ENCODE measurements at places on chromosomes 16 and 17.

DNA sequence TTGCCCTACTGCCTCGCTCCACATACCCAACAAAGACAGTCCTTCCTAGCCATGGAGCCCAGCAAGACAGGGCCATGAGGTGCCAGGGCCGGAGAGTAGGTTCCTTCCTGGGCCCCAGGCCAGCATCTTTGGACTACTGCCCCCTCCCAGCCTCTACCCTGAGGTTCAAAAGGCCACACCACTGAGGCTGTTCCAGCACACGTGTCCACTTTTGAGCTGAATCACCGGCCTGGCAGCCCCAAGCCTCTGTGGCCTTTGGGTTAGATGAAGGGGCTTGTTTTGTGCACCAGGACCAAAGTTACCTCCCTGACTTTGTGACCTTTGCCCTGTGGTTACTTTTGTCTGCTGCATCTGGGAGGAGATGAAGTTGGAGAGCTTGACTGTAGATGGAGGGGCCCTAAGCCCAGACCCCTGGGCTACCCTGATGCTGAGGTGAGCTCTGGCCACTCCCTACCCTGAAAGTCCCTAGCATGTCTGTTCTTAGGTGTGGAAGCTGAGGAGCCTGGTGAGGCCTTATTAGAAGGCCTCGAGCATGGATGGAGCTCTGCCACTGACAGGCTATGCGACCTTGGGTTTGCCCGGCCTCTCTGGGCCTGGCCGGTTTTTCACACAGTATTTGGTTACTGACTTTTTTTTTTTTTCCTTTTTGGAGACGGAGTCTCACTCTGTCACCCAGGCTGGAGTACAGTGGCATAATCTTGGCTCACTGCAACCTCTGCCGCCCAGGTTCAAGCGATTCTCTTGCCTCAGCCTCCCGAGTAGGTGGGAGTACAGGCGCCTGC, 12.0 kb downstream of the SEZ6 start:
- DNase-seq: no peak

GRCh38 chr17:16944334-16945135, 27.4 kb downstream of the TNFRSF13B start:
- DNase-seq: no peak

GRCh38 chr17:29633886-29634285, 11.2 kb upstream of the CORO6 start:
- DNase-seq: no peak

DNA sequence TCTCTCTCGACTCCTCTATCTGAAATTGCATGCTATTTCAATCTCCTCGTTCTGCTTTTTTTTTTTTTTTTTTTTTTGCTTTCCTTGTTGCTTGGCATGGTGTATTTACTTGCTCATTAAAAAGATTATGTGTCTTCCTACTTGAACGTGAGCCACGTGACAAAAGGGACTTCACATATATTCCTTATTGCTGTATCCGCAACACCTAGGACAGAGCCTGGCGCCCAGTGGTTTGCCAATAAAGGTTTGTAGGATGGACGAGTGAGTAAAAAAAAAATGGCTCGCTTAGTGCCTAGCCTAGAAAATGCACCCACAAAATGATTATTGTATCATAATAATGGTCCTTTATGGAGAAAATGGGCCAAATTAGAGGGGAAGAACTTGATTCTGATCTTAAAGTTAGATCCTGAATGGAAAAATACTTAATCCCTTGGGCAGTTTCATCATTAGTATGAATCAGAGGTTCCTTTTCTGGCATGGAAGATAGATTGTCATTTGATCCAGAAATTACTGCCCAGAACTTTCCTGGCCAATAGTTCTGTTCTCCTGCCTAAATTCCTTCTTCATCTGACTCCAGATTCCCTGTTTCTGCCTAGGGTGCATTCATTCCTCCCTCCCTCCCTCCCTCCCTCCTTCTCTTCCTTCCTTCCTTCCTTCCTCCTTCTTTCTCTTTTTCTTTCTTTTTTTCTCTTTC, 13.6 kb upstream of the TMEM220 start:
- DNase-seq: no peak

GRCh38 chr16:24507959-24508480, 31.3 kb upstream of the RBBP6 start:
- DNase-seq: no peak
